ENCODE measurements at places on chromosomes 6 and 20.

DNA sequence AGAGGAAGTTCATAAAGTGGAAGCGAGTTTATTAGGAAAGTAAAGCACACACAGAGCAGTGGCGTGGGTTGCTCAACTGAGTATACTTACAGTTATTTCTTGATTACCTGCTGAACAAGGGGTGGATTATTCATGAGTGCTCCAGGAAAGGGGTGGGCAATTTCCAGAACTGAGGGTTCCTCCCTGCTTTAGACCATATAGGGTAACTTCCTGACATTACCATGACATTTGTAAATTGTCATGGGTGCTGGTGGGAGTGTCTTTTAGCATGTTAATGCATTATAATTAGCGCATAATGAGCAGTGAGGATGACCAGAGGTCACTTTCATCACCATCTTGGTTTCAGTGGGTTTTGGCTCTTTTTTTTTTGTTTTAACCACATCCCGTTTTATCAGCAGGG is 29.8 kb downstream of the PDYN start:
- DNase-seq, result no peak

GRCh38 chr20:16042731-16043130 is 530.5 kb downstream of the KIF16B start:
- DNase-seq, result no peak

GRCh38 chr6:69026715-69027114 is 391.6 kb downstream of the ADGRB3 start:
- DNase-seq, result no peak

DNA sequence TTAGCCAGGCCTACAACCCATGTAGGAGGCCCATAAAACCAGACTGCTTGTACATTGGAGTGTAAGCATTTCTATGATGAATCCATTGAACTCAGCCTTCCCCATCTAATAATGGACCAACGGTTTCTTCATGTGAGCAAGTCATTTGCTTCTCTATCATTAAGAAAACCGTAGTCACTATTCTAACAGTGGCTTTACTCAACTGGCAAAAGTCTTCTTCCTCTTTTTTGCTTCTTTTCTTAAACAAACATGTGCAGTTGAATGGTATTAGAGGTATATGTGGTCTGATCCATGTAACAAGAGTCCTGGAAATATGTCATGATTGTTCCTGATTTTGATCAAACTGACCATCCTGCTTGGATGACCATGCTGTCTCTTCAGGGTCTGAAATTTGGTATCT is 132.4 kb upstream of the STXBP5 start:
- DNase-seq, result no peak

GRCh38 chr20:45857882-45858216 is 435 bp downstream of the ZSWIM3 start:
- DNase-seq, result no peak

DNA sequence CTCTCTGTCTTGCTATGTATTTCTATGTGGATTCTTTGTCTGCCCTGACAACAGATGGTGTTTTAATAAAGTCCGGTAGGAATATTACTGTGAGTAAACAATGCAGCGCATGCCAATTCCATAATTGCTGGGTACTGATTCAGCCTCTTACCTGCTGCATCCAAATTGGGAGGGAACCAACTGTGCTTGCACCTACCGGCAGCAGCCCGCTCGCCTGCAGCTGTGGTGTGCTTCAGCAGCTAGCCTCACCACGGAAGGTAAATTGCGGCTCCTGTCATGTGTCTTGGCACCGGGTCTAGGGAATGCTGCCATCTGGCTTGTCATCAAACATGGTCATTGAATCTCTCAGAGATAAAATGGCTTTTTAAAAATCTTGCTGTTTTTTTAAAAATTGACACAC is 704.8 kb upstream of the SLC35B3 start:
- DNase-seq, result no peak

GRCh38 chr6:105592329-105592728 is 189.4 kb upstream of the PREP start:
- no peak for DNase-seq

GRCh38 chr20:58639182-58640146 is 11.6 kb upstream of the STX16 start:
- no peak for DNase-seq

GRCh38 chr20:49661560-49662329 is 51.9 kb downstream of the B4GALT5 start:
- DNase-seq, result no peak

DNA sequence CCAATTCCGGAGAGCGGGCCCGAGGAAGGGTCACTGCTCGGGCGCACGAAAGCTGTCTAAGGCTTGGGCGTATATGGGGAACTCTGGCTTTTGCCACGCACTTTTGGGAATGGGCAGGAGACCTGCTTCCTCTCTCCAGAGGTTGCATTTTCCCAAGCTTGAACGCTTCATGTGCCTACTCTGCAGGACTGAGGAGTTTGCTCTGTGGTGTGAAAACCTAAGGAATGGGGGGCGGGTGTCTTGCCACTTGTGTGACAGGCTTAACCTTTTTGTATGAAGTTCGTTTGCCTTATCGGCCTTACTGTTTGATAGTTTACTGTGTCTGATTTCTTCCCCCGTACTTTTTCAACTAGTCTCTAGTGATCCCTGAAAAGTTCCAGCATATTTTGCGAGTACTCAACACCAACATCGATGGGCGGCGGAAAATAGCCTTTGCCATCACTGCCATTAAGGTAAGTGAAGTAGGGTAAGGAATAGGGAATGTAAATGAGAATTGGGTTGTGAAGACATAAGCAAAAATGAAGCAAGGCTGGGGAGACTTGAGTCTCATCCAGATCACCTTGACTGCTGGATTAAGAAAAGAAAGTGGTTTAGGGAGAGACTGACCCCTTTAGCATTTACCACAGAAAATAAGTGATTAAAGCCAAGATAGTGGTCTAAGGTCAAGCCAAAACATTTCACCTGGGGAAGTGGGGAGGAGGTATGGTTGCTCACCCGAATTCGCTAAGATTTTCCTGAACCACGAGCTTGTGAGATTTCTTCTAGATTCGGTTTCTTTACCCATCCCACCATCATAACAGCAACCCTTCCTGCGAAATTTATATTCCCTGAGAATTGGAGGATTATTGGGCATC is 627 bp downstream of the RPS18 start:
- DNase-seq, result no peak

- no peak for DNase-seq
Measured at GRCh38 chr20:32036716-32037485, 15.1 kb upstream of the HCK start.

- no peak for DNase-seq
Measured at GRCh38 chr6:44037847-44038542, 89.3 kb downstream of the MRPL14 start.

DNA sequence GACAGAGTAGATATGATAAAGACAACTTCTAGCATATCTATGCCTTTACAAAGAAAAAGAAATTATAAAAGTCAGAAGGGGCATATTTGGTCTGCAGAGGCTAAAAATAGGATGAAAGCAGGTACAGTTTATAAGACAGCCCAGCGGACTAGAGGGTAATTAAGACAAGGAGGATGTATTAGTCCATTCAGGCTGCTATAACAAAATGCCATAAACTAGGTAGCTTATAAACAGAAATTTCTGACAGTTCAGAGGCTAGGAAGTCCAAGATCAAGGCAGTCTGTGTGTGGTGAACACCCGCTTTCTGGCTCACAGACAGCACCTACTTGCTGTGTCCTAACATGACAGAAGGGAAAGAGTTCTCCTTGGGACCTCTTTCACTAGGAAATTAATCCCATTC is 5.7 kb downstream of the HBS1L start:
- no peak for DNase-seq

DNA sequence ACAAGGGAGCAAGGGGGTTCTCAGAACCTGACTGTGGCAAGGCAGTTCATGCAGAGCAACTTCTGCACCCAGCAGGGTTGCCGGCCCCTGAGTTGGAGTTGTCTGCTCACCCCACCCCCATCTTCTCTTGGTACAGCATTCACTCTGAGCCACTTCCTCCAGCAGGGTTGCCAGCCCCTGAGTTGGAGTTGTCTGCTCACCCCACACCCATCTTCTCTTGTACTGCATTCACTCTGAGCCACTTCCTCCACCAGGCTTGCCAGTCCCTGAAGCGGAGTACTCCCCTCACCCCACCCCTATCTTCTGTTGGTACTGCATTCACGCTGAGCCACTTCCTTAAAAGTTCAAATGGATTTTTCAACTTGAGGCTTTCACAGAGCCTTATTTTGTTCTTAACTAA is 79.7 kb upstream of the SYNDIG1 start:
- DNase-seq, result no peak

GRCh38 chr6:37777272-37777834 is 42.2 kb upstream of the ZFAND3 start:
- DNase-seq, result no peak

- no peak for DNase-seq
Measured at GRCh38 chr6:30747300-30747687, 2.9 kb upstream of the IER3 start.

Data from SW 1271 (cell line).